ENCODE measurements at places on chromosomes 1 and 21. TPM values are rescaled to one million over a fixed set of nuclear protein-coding genes. Genes with fewer than 3 reads are reported as not detected.

Gene B3GALT5
- not detected for total RNA-seq

Gene C8A
- not detected for total RNA-seq

Gene MDM4
- total RNA-seq = 84.5 TPM

Gene CELA2B
- not detected for total RNA-seq

Gene MFSD2A
- total RNA-seq = 225 TPM

Measured in upper lobe of right lung (tissue), 1 donor.